SK-MEL-5 (cell line): ENCODE measurements at places on chromosomes 16 and 17. TPM values are rescaled to one million over a fixed set of nuclear protein-coding genes. Genes with fewer than 3 reads are reported as not detected.

The C17orf50 gene
- not detected in 2 replicates for total RNA-seq

The SLC35G6 gene
- not detected in 2 replicates for total RNA-seq

The HLF gene
- total RNA-seq, result 0.24 and 1.8 TPM in 2 replicates

The CACNG1 gene
- total RNA-seq, result not detected in 2 replicates

The KRT25 gene
- 0.05 and 0.27 TPM in 2 replicates for total RNA-seq

The MBTD1 gene
- total RNA-seq, result 9.0 and 9.3 TPM in 2 replicates

The ZNF276 gene
- 9.4 and 10.3 TPM in 2 replicates for total RNA-seq

The RNF227 gene
- 4.3 and 5.7 TPM in 2 replicates for total RNA-seq

The TADA2A gene
- 18.2 and 19.7 TPM in 2 replicates for total RNA-seq

The CMTM2 gene
- not detected in 2 replicates for total RNA-seq

The KRT20 gene
- not detected in 2 replicates for total RNA-seq

The SLC5A10 gene
- 0.11 TPM in 1 of 2 replicates, not detected in the other for total RNA-seq

The TGFB1I1 gene
- 0.67 and 1.3 TPM in 2 replicates for total RNA-seq

The TMEM235 gene
- total RNA-seq, result not detected in 2 replicates

The STX4 gene
- 9.6 and 10.5 TPM in 2 replicates for total RNA-seq

The CA7 gene
- not detected in 2 replicates for total RNA-seq

The MT3 gene
- total RNA-seq, result not detected in 2 replicates

The SDK2 gene
- total RNA-seq, result 1.3 and 1.5 TPM in 2 replicates

The ITGAD gene
- total RNA-seq, result 0.13 TPM in 2 replicates

The NOXO1 gene
- not detected in 2 replicates for total RNA-seq

The TP53TG3F gene
- not detected in 2 replicates for total RNA-seq

The KCNH4 gene
- total RNA-seq, result 0.18 and 0.24 TPM in 2 replicates

The SLC13A2 gene
- not detected in 2 replicates for total RNA-seq

The AIPL1 gene
- not detected in 2 replicates for total RNA-seq
